ENCODE measurements at places on chromosomes 4 and X. TPM values are rescaled to one million over a fixed set of nuclear protein-coding genes. Genes with fewer than 3 reads are reported as not detected.

The FAM47E gene
- 9.4 TPM for total RNA-seq

The HGFAC gene
- 1.8 TPM for total RNA-seq

The GLRA3 gene
- total RNA-seq: 9.3 TPM

The ARMCX6 gene
- 74.4 TPM for total RNA-seq

DNA sequence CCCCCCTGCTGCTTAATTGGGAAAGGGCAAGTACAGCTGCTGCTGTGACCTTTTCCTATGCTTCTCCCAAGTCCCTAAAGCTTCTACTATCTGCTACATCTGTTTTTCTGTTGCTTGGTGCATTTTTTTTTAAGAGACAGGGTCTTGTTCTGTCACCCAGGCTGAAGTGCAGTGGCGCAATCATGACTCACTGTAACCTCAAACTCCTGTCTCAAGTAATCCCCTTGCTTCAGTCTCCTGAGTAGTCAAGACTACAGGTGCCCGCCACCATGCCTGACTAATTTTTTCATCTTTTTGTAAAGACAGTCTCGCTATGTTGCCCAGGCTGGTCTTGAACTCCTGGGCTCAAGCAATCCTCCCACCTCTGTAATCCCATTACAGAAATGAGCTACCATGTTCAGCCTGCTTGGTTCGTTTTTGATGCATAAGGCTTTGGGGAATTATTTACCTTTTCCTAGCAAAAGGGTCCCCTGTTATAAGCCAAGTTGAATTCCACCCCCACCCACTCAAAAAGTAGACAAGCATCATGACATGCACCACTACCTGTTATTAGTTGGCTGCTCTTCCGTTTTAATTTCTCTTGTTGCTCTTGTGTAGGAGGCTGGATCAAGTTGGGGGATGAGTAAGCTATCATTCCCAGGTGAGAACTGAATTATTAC is 39.6 kb downstream of the DGKK start:
- DNase-seq: no peak

- no peak for DNase-seq
Measured at GRCh38 chrX:7704205-7704604, 138.8 kb upstream of the VCX start.

DNA sequence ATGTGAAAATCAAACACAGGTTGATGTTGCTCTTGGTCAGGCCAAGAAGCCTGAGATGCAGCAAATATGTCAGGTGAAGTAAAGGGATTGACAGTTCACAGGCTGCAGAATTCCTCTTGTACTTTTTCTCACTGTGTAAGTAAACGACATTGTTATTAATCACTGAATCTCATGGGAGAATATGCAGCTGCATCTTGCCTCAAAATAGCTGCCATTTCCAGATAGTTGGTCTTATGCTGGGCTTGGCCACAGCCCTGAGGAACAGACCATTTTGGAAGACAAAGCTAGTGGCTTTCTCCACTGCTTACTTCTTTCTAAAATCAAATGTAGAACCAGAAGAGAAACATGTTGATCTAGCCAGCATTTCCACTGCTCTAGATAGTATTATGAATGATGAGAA is 403.4 kb upstream of the NR3C2 start:
- no peak for DNase-seq

GRCh38 chrX:16347968-16348670 is 180.8 kb downstream of the MAGEB17 start:
- DNase-seq: no peak

DNA sequence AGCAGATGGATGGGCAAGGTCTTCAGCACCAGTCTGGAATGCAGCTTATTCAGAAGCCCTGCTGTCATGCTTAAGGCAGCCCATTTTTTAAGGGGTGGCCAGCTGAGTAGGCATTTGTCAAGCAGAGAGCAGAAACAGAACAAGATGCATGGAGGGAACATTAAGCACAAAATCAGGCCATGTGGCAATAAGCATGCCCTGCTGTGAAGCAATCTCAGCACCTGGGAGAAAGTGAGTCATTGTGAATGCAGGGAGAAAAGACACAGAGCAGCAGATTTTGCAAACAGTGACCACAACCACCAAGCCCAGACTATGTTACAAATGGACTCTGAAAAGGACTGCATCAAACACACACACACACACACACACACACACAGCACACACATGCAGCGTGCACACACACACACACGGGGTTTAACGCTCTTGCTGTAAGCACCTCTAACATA is 94.1 kb upstream of the GALNT7 start:
- peak; percentile 47 for DNase-seq

- no peak for DNase-seq
Measured at GRCh38 chrX:135572436-135572835, 52.0 kb downstream of the INTS6L start.

DNA sequence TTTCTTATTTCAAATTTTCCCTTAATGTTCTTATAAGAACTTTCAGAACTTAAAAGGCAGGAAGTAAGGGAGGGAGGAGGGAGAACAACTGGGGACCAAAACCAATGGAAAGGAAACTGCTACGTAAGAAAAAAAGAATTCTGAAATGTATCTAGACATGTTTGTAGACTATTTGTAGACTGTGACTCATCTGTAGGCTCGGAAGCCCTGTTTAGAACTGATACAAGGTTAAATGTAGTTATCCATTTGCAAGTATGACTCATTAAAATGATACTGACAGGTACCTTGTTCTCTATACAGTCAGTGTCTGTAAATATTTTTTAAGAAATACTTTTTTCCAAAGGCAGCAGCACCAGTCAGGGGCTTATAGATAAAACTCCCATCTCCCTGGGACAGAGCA is 202.0 kb downstream of the DHX15 start:
- DNase-seq: no peak

GRCh38 chr4:73844806-73845205 is 8.3 kb upstream of the PF4V1 start:
- no peak for DNase-seq

DNA sequence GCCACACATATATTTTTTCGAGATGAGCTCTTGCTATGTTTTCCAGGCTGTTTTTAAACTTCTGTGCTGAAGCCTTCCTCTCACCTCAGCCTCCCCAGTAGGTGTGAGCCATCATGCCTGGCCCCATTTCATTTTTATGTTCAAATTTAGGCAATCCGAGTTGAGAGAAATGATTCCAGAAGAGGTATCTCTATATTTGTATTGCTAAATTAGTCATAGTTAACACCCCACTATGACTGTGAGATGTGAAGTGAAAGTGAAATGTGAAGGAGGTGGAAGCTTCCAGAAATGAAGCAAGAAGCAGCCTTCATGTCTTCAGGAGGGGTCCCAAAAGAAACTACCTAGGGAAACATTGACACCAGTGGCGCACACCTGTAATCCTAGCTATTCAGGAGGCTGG is 17.7 kb downstream of the APELA start:
- DNase-seq: no peak

GRCh38 chrX:136112778-136113177 is 34.6 kb upstream of the FHL1 start:
- no peak for DNase-seq

GRCh38 chrX:154458116-154458953 is at the start of gene PLXNA3:
Gene PLXNA3, plus strand, starts transcription at chrX:154458281. Its CDS starts 1,903 bp downstream, at chrX:154460184.
- no peak for DNase-seq

GRCh38 chr4:85952972-85953650 is 406.7 kb downstream of the MAPK10 start:
- DNase-seq: no peak

- no peak for DNase-seq
Measured at GRCh38 chrX:119989905-119990555, 46.5 kb upstream of the NKAP start.

DNA sequence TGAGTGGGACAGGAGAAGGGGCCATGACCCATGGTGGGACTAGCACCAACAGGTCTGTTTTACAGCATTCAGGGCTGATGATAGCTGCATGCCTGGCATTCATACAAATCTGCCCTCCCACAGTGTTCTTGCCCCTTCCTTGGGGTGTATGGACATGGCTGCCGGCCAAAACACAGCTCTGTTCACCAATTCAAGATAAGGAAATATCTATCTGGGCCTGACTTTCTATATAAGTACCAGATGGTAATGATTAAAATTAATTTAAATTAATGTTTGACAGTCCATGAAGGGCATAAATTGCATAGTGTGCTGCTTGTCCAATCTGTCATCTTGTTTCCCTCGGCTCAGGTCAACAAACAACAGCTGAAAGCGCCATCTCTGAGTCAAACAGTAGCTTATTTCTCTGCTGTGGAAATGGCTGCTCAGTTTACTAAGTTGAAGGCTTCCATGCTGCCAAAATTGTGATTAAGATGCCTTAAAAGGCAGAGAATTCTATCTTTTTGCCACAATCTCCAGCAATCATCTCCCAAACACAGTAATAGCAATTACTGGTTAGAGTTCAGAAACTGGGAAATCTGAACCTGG is 67.0 kb upstream of the TSPAN7 start:
- DNase-seq: no peak

- no peak for DNase-seq
Measured at GRCh38 chrX:115018944-115019343, 1.5 kb upstream of the IL13RA2 start.

DNA sequence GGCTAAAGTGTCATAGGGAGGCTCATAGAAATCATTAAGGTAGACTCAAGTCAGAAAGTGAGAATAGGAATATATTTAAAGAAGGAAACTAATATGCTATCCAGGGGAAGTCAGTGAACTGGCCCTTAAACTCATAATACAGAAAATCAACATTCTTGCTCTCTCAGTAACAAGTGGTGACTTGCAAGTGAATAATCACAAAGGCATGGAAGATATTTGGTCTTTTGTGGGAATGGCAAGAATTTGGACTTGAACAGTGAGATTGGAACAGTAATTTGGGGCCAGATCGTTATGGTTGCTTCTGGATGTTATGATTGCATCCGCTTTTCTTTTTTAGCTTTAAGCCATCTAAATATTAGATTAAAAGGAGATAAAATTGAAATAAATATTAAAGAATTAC is 103.8 kb downstream of the TBC1D19 start:
- DNase-seq: no peak

DNA sequence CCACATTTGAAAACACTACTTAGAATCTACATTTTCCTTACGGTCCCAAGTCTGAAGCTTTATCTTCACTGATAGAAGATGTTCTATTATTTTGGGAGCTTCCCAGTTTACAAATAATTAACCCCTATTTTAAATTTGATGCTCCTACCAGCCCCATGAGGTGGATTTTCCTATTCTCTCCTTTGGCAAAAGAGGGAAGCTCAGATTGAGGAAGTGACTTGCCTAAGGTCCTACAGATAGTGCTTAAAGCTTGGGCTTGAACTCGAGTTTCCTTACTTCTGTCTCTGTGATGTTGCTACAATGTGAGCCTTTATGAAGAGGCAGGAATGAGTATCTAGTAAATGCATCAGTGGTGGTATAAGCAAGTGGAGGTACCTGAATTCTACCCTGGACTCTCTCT is 27.5 kb downstream of the HEPH start:
- DNase-seq: no peak

GRCh38 chr4:66628146-66628545 is 917.2 kb downstream of the CENPC start:
- no peak for DNase-seq

DNA sequence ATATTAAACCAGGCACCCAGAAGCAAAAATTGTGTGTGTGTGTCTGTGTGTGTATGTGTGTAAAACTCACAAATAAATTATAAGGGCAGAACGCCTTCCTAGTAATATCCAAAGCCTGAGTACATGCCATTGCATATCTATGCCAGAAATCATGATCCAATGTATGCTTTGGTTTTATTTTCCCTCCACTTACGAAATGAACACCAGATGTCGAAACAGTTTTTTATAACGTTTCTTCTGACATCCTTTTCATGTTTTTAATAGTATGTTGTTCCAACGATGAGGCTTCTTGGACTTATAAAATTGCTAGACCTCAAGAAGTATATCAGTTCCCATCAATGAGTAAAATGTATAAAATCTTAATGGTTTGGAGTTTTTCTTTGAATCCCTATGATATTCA is 55.4 kb downstream of the KCNIP4 start:
- DNase-seq: no peak

GRCh38 chr4:82789025-82789776 is 9.4 kb downstream of the SCD5 start:
- no peak for DNase-seq

DNA sequence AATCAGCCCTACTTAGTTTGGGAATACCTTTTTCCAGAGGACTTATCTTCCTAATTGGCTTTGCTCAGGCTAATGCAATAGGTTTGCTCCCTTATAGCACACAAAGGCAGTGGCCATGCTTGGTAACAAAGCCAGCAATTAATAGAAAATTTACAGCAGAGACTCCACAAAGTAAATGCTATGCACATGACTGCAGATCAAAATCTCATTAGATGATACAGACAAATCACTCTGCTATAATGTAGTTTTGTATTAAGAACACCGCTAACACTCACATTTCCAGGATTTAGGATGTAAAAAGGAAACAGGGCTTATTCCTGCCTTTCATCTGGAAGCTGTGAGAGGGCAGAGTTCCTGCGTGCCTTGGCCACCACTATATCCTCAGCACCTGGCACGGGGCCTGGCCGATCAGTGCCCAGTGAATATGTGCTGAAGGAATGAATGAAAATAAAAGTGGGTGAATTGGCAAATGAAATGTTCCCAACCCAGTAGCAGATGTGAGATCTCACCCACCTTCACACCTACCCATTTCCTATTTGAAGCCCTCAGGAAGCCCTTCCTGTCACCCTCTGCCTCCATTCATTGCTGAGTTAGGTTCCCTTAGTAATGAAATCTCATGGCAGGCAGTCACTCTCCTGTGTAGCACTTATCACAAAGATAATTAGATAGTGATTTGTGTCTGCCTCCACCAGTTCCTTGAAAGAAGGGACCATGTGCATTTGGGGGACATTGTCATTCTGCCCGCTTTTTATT is 5.1 kb downstream of the SEPTIN6 start:
- DNase-seq: no peak

DNA sequence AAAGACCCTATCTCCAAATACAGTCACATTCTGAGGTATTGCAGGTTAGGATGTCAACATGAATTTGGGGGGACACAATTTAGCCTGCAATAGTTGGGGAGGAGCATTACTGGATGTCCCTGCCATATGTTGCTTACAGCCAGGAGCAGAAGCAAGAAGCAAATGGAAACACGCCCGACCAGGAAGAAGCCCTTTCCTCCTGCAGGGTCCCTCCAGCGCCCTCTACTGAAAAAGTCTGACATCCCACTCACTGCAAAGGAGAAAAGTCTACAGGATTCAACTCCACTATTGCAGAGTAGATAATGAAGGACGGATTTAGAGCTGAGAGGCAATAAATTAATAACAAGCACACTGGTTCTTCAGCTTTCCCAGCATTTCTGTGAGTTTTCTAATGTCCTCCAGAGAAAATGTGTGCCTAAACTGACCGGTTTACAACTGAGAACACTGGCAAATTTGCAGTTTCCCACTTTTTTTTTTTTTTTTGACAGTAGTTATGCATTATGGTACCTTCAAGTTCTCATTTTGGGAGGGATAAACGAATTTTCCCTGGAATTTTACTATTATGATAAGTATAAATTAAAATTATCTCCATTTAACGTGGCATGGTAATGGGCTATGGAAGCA is 31.7 kb downstream of the COQ2 start:
- DNase-seq: peak; percentile 50

- no peak for DNase-seq
Measured at GRCh38 chrX:10525381-10526120, 94.8 kb downstream of the MID1 start.

DNA sequence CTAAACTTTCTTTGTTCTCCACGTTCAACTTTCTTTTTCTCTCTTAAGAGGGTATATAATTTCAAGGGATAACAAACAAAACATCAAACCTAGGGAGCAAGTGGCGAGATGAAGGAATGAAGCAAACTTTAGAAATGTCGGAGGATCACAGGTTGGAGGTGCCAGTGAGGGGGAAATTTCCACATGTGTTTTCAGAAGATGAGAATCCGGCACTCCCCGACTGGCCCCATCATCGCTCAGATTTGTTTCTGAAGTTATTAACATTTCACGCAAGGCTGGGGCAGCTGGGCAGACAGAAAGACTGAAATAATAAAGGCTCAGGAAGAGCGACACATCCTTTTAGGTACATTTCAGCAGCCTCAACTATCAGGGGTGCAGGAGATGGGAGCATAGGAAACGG is 134.9 kb downstream of the SMIM20 start:
- no peak for DNase-seq
